ENCODE measurements at places on chromosomes 12 and 14.

- DNase-seq = no peak
These were observed 605.1 kb downstream of the VRK1 start for GRCh38 chr14:97402279-97402678.

- no peak for DNase-seq
These were observed 4.5 kb downstream of the DHRS2 start for GRCh38 chr14:23640524-23641141.

GRCh38 chr12:69509308-69509736 is 39.1 kb downstream of the FRS2 start:
- no peak for DNase-seq

GRCh38 chr12:55733021-55733555 is 4.3 kb upstream of the CD63 start:
- no peak for DNase-seq

DNA sequence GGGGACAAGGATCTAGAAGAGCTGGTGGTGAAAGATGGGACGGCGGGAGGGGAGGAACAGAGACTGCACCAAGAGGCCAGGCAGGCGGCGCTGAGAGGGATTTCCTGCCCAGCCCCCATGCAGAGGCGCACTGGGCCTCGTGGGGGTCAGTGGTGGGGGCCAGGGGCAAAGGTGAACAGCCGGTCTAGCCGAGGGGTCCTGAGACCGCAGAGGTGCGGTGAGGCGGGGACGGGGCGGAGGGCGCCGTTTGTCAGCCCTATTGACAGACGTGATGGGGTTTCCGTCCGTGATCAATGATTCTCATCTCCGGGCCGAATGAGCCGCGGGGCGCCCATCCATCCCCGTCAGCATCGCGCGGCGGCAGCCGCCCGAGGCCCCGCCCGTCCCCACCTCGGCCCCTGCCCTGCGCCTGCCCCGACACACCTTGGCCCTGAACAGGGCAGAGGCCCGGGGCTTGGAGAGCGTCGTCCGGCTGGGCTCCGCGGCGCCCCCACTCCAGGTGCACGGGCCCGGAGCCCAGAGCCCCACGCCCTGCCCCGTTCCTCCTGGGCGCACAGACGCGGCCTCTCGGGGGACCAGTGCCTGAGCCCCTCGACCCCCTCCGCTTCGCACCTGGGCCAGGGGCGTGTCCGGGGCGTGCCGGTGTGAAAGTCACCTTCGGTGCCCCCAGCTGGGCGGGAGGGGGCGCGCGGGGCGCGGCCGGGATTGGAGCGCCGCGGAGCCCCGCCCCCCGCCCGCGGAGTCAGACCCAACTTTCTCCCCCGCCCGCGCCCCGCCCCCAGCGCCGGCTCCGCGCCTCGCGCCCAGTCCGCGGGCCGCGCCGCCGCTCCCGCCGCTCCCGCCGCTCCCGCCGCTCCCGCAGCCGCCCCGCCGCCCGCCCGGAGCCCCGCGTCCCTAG is at the start of gene NXPH4:
TSS of gene NXPH4 (plus strand) at position 781 of the 898 bp plus-strand sequence. CDS start 176 bp downstream, outside the sequence.
- no peak for DNase-seq

- no peak for DNase-seq
These were observed 6.2 kb upstream of the OAS1 start for GRCh38 chr12:112900298-112901145.

GRCh38 chr12:32548691-32549281 is 130.3 kb upstream of the DNM1L start:
- no peak for DNase-seq

GRCh38 chr12:8829125-8829518 is 6.7 kb downstream of the A2ML1 start:
- DNase-seq = no peak

GRCh38 chr14:97477353-97477752 is 680.2 kb downstream of the VRK1 start:
- DNase-seq = no peak

DNA sequence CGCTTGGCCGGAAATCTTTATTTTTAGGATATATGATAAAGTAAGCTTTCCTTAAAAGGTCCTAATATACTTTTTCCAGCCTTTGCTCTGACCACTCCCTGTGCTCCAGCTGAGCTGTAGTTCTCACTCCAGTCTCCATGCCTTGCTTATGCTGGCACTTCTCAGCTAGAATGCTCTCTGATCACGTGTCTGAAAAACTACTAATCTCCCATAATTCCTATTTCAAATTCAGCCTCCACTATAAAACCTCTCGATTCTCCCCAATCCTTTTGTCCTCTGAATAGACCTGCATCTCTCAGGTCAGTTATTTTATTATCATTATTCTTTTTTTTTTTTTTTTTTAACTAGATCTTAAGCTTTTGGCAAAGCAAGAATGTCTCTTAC is 3.7 kb downstream of the BIN2 start:
- no peak for DNase-seq

DNA sequence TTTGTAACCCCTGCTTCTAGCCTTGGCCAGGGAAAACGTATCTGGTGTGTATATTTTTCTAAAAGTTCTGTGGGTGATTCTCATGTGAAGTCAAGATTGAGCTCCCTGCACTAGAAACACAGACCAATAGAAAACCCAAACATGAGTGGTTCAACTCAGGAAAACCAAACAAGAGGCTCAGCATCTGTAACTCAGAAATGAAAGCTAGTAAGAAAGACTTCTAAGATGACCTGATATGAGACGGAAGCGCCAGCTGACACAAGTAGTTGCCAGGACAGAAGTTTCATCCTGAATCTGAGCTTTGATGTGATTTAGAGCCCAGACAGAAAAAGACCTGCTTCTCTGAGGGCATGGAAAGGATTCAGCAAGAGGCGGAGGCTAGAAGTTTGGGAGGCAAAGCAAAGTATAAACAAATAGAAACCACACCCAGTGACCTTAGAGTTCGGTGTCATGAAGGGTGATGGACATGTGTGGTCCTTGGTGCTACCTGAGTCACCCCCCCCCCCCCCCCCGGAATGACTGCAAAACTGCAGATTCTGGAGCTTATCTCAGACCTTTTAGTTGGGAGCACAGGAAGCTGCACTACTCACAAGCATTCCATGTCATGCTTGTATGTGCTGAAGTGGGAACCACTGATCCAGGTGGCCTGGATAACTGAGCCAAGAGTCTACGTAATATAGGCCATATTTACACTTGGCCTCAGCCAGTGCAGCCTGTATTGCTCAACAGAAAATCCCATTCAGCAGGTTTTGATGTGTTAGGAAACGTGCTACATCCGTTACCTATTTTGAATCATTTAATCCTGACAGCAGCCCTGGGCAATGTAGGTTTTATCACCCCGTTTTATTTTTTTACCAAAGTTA is 191.3 kb downstream of the ANO6 start:
- no peak for DNase-seq

- DNase-seq = no peak
These were observed 330.6 kb upstream of the FBXO33 start for GRCh38 chr14:39762576-39763401.

- DNase-seq = no peak
These were observed 125.7 kb upstream of the KRAS start for GRCh38 chr12:25376407-25376806.

DNA sequence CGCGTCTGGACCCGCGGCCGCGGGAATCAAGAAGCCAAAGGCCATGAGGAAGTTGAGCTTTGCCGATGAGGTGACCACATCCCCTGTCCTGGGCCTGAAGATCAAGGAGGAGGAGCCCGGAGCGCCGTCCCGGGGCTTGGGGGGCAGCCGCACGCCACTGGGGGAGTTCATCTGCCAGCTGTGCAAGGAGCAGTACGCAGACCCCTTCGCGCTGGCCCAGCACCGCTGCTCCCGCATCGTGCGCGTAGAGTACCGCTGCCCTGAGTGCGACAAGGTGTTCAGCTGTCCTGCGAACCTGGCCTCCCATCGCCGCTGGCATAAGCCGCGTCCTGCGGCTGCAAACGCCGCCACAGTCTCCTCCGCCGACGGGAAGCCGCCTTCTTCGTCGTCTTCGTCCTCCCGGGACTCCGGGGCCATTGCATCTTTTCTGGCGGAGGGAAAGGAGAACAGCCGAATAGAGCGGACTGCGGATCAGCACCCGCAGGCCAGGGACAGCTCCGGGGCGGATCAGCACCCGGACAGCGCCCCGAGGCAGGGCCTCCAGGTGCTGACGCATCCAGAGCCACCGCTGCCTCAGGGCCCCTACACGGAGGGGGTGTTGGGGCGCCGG is 1.0 kb downstream of the INSM2 start:
- peak; percentile 41 for DNase-seq

GRCh38 chr12:21751517-21751916 is 23.0 kb downstream of the KCNJ8 start:
- no peak for DNase-seq

GRCh38 chr12:19248929-19249602 is 119.5 kb downstream of the PLEKHA5 start:
- no peak for DNase-seq

GRCh38 chr12:89661706-89662330 is 46.8 kb downstream of the ATP2B1 start:
- DNase-seq = no peak

- no peak for DNase-seq
These were observed 74.2 kb downstream of the KICS2 start for GRCh38 chr12:64147875-64148274.

DNA sequence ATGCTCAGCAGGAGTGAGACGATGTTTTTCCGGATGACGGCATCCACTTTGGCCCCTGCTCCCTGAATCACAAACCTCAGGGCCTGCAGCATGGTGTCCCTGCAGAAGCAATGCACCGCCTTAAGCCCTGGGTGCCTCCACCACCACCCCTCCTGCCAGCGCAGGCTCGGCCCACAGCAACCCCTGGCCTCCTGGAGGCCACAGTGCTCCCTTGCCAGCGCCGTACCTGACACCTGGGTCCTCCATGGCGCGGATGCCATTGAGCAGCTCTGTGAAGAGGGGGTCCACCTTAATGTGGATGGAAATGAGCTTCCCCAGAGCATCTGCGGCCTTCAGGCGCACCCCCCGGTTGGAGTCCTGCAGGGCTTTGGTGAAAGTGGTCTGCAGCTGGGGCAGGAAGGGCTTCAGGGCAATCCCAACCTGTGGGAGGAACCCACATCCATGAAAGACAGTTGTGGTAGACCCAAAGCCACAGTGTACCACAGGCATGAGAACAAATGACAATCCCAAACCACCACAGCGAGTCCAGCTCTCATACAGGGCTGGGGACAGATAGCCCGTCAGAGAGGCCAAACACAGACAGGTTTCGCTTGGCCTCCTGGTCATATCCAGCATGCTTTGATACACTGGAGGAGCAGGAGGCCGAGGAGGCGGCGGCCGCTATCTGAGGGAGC is 17.9 kb upstream of the RAB35 start:
- no peak for DNase-seq

DNA sequence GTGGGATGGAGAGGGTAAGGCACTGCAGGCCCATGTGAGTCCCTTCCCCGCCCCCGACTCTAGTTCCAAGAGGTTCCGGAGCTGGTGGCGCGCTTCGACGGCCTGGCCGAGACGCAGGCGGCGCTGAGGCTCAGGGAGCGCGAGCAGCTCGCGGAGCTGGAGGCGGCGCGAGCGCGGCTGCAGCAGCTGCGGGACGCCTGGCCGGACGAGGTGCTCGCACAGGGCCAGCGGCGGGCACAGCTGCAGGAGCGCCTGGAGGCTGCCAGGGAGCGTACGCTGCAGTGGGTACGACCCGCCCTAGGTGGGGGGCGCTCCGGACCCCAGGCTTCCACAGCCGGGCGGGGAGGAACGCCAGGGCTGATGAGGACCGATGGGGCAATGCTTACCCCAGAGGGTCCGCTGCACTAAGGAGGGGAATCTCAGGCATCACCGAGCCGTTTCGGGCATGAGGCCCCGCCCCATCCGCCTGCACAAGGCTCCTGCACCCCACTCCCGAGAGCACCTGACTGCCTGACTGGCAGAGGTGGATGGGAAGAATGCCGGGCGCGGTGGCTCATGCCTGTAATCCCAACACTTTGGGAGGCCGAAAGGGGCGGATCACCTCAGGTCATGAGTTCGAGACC is 4.9 kb downstream of the CFAP73 start:
- DNase-seq = no peak

DNA sequence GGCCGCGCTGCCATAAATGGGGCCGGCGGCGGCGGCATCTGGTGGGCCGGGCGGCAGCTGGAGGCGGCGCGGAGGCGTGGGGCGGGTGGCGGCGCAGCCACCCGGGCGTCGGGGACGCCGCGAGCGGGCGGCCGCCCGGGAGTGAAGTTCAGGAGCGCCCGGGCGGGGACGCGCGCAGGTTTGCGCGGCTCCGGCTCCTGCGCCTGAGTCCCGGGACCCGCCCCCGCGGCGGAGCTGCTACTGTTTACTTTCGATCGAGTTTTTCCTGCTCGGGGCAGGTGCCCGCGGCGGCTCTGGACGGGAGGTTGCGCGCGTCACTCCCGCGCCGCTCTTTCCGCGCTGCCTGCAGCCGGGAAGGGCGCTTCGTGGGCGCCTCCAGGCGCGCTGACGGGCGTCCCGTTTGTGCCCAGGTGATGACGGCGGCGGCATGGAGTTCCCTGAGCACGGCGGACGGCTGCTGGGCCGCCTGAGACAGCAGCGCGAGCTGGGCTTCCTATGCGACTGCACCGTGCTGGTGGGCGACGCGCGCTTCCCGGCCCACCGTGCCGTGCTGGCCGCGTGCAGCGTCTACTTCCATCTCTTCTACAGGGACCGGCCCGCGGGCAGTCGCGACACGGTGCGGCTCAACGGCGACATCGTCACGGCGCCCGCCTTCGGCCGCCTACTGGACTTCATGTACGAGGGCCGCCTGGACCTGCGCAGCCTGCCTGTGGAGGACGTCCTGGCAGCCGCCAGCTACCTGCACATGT is at the start of gene ZBTB42:
TSS of gene ZBTB42 (plus strand) at position 331 of the 749 bp plus-strand sequence. CDS start at position 428, 97 bp downstream.
- peak; percentile 19 for DNase-seq

GRCh38 chr12:47945341-47945728 is 18.1 kb upstream of the TMEM106C start:
- no peak for DNase-seq

DNA sequence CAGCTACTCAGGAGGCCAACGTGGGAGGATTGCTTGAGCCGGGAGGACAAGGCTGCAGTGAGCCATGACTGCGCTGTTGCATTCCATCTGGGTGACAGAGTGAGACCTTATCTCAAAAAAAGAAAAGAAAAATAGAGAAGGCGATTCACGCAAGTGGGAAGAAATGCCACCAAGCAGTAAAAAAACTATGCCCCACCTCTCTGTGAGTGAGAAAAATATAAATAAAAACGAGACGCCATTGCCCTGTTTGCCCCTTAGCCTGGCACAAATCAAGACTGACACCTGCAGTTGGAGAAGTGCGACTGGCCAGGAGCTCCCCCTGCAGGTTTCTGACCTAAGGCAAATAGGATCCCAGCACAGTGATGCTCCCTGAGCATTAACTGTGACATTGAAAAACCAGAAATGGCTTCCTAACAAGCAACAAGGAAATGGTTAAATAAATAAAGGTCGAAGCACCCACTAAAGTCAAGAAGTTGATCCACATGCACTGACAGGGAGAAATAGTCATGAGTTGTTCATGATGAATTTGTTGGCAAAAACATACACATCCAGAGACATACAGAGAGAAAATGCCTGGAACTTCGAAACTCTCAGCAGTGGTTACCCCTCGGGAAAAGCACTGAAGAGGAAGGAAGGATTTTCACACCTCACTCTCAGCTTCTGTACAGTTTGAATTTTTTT is 21.1 kb downstream of the GSC start:
- DNase-seq = no peak

- no peak for DNase-seq
These were observed 279.3 kb downstream of the RAD51B start for GRCh38 chr14:68098834-68099233.
